Activated CD4-positive, alpha-beta T cell treated with anti-CD3 and anti-CD28 coated beads for 48 hours (primary cell): ENCODE measurements at places on chromosomes 1 and 21.

- DNase-seq, result no peak
Measured at GRCh38 chr1:5941671-5942070, 50.6 kb downstream of the NPHP4 start.

- DNase-seq, result no peak
Measured at GRCh38 chr1:42449256-42449655, 6.6 kb downstream of the ZMYND12 start.

GRCh38 chr1:169892927-169893644 lies 610 bp downstream of the SCYL3 start:
- peak; percentile 42 for DNase-seq

DNA sequence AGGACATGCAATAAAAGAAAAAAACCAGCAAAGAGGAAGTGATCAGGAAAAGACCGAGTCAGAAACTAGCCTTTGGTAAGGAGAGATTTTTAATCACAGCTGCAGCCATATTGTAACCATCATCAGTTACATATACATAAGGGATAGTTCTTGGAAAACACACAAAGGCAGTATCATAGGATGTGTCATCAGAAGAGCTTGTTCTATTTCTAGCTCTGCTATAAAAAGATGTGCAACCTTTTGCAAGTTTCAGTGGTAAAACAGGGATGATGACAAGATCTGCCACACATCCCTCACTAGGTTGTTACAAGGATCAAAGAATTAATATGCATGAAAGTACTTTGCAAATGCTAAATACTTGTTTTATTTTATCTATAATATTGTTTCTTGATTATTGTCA lies 342.0 kb downstream of the VAV3 start:
- DNase-seq, result no peak

DNA sequence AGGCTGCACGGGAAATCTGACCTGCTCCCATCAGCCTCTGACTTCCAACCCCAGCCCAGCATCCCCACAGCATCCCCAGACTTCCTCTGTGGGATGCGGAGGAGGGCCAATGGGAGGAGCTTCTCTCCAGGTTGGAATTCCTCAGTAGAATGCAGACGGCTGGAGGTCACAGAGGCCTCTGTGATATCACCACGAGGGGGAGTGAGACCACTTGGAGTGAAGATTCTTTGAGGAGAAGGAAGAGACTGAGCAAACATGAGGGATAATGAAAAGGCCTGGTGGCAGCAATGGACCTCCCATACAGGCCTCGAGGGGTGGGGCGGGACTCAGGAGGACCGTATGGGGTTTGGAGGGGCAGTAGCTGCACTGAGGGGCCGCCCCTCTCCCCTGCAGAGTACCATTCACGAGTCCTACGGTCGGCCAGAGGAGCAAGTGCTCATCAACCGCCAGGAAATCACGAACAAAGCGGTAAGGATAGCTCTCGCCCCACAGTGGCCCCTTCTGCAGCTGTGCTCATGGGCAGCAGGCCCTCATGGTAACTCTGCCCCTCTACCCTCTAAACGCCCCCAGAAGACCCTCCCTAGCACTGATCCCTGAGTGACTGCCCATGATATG lies at the start of gene CATSPER4:
Gene CATSPER4 (plus strand): TSS at position 230 of the 615 bp plus-strand sequence. CDS start 26 bp downstream, at position 256.
- no peak for DNase-seq

DNA sequence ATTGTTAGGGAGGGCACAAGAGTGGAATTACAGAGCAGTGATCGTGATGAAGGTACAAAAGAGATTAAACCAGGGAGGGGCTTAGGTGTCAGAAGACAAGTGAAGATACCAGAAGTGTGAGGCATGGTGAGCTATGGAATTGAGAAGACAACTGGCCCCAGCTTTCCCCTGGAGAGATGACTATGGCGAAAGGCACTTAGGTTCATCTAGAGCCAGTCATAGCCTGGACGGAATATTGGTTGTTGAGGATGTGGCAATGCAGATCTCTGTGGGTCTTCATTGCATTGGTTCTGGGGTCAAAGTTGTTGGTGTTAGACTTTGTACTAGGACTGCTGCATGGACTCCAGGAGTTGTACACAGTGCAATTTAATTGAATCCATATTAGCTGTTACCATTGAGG lies 115.7 kb downstream of the FASLG start:
- no peak for DNase-seq

- DNase-seq, result no peak
Measured at GRCh38 chr1:223609977-223610376, 55.5 kb downstream of the CAPN8 start.

DNA sequence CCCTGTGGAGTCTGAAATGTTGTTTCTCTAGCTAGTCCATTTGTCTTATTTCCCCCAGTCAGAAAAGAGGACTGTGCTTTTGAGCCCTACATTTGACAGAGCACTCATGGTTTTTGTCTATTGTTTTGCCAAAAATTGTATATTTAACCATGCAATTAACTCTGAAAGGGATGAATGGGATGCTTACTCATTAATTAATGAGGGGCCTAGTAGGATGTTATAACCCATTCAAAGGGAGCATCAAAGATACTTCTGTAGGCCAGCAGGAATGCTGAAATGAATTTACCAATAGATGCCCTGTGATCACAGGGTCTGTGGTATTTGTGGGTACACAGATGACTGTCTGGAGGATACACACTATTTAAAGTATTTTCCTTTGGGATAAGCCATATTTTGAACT lies 147.7 kb downstream of the FCRL5 start:
- DNase-seq, result no peak

DNA sequence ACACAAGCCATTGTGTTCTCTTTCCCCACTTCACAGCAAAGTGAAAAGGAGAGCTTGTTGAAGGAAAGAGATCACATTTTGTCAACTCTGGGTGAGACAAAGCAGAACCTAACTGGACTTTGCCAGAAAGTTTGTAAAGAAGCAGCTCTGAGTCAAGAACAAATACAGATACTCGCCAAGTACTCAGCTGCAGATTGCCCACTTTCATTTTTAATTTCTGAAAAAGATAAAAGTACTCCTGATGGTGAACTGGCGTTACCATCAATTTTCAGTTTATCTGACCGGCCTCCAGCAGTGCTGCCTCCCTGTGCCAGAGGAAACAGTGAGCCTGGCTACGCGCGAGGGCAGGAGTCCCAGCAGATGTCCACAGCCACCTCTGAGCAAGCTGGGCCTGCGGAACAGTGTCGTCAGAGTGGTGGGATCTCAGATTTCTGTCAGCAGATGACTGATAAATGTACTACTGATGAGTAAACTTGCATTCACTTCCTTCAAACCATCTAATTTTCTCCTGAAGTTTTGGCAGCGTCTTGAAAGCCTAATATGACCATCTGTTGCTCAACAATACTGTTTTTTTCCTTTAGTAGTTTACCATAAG lies 43.7 kb downstream of the BACH1 start:
- DNase-seq, result peak; percentile 81

DNA sequence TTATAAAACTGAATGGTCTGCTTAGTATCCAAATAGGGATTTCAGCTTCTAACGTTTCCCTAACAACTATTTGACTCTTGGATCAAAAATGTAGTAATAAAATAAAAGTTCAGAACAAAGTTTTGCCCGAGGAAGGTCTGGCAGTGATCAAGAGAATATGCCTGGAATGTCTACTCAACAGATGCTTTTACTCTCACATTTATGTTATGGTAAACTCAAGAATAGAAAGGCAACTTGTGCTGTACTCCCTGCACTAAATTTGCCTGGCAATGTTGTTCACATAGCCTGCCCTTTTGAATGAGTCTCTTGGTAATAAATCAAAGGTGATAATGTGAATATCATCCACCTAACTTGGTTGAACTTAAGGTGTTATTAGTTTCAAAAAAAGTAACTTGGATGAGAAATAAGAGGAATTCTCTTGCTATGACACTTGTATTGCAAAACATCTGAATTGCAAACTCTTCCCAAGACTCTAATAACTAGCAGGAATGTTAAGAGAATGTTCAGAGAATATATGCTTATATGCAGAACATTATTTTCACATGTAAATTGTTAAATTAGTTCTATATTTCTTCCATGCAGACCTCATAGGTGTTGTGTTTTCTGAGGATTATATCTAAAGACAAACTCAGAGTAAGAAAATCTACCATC lies 215.8 kb downstream of the COL24A1 start:
- no peak for DNase-seq

- DNase-seq, result no peak
Measured at GRCh38 chr1:19009126-19009881, 52.8 kb upstream of the IFFO2 start.

DNA sequence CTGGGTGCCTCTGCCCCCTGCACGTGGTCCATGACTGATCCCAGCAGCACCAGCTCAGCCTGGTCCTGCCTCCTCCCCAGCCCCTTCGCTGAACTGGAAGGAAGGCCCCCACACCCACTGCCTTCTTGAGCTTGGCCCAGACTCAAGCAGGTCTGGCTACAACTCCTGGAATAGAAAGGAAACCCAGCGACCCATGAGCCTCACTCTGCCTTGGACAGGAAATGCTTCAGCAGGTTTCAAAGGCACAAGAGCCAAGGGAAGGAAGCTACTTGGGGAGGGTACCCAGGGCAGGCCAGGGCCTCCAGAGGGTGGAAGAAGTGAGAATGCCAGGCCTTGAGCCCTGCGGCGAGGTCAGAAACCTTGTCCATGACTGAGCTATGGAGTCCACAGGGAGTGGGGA lies 35.9 kb upstream of the RD3 start:
- no peak for DNase-seq
